ENCODE measurements at places on chromosomes 2 and 18.

GRCh38 chr2:203682688-203683130 is 23.7 kb upstream of the CD28 start:
- DNase-seq, result no peak

- DNase-seq, result no peak
Measured at GRCh38 chr2:60852282-60852860, 29.0 kb upstream of the REL start.

GRCh38 chr18:62526098-62527025 is 3.5 kb downstream of the ZCCHC2 start:
- DNase-seq, result peak; percentile 56

DNA sequence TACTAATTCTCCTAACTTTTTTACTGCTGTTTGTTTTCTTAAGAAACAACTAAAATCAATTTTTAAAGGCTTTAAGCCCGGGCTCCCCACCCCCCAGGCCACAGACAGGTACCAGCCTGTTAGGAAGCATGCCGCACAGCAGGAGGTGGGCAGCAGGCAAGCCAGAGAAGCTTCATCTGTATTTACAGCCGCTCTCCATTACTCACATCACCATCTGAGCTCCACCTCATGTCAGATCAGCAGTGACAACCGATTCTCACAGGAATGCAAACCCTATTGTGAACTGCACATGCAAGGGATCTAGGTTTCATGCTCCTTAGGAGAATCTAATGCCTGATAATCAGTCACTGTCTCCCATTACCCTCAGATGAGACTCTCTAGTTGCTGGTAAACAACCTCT is 517.0 kb downstream of the NRXN1 start:
- DNase-seq, result no peak

GRCh38 chr18:46313521-46313920 is 209.3 kb downstream of the HAUS1 start:
- DNase-seq, result no peak

- no peak for DNase-seq
Measured at GRCh38 chr2:59277671-59278070, 1036.5 kb upstream of the FANCL start.

DNA sequence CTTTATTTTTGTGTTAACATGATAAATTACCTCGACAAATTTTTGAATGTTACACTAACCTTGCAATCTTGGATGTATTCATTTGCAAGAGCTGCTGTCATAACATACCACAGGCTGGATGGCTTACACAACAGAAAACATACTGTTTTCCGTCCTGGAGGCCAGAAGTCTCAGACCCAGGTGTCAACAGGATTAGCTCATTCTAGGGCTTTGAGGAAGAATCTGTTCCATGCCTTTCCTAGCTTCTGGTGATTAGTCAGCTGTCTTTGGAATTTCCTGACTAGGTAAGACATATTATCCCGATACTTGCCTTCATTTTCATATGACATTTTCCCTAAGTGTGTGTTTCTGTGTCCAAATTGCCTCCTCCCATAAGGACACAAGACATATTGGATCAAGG is 188.6 kb upstream of the CDH19 start:
- DNase-seq, result no peak

DNA sequence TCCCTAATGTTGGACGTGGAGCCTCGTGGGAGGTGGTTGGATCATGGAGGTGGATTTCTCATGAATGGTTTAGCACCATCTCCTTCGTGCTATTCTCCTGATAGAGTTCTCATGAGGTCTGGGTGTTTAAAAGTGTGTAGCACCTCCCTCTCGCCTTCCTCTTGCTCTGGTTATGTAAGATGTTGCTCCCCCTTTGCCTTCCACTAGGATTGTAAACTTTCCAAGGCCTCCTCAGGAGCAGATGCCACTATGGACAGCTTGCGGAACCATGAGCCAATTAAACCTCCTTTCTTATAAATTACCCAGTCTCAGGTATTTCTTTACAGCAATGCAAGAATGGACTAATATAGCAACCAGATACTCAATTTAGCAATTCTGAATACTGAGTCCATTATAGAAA is 82.4 kb upstream of the PELI1 start:
- DNase-seq, result no peak

GRCh38 chr18:57881818-57882413 is 78.8 kb upstream of the ATP8B1 start:
- peak; percentile 38 for DNase-seq

- no peak for DNase-seq
Measured at GRCh38 chr2:7023542-7023941, 106.3 kb downstream of the RNF144A start.

GRCh38 chr2:207531032-207531952 is 1.5 kb downstream of the CREB1 start:
- DNase-seq, result peak; percentile 52

GRCh38 chr2:17107151-17107550 is 411.1 kb downstream of the RAD51AP2 start:
- DNase-seq, result no peak

DNA sequence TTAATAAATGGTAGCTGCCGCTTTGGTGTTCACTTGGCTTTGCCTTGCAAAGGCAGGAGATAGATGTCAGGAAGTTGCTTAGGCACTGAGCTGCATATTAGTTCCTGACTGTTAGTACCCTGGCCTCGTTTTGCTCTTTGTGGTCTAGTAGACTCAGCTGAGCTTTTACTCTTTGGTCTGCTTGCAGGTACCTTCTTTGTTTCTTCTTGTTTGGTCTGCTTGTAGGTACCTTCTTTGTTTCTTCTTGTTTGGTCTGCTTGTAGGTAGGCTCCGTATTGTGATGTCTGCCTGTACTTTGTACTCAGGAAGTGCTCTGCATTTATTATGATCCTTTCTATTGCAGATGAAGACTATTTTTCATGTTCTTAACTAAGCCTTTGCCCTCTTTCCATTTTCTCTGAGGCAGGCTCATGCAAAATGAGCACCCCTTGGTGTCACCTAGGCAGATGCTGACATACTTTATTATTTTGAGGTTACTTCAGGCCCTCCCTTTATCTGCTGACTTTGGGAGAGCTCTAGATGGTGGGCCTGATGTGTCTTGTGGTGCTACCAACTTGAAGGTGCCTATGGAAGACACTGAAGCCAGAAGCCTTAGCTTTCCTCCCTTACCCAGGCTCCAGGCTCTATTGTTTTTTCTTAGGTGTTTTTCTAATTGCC is 6.0 kb downstream of the RPIA start:
- DNase-seq, result peak; percentile 15

- DNase-seq, result no peak
Measured at GRCh38 chr2:238875471-238876231, 27.8 kb downstream of the TWIST2 start.

DNA sequence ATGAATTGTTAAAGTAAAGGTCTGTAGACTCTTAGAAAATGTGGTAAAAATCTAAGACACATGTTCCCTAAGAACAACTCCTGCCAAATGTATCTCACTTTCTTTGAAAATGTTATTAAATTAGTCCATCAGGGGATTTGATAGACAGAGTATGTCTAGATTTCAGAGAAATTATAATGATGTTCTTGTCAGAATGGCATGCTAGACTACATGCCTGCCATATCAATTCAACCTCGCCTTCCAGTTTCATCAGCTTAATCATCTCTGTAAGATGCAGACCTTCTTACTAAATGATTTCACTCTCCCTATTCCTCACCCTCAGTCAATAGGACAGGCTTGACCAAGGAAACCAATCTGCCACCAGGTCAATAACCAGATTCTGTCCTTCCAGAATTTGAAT is 368.4 kb downstream of the TXNL1 start:
- no peak for DNase-seq

GRCh38 chr2:235458839-235459273 is 35.0 kb upstream of the AGAP1 start:
- no peak for DNase-seq

DNA sequence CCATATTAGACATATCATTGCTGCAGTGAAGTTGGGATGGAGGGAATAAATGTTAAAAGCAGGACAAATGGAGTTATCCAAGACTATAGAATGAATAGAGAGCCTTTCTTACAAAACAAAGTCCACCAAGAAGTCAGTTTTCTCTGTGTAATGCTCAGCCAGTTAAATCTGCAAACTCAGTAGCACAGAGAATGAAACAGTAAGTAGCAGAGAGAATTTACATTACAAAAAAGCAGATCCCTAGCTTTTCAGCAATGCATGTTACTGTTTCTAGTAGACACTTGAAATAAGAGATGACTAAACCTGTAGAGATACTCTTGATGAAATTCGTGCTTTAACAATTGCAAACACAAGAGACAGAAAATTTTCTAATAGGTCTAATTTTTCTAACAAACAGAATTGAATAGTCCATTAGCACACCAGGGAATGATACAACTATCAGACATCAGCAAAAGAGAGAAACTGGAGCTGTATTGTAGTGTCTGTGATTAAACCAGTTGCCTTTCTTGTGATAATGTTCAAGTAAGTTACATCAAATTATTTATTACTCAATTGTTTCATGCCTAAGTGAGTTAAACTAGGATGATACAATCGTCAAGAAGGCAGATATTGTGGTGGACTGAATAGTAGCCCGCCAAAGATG is 322.2 kb upstream of the DDX18 start:
- DNase-seq, result no peak

- no peak for DNase-seq
Measured at GRCh38 chr2:86543793-86544192, 19.4 kb downstream of the CHMP3 start.

GRCh38 chr2:84995826-84996225 is 24.9 kb downstream of the KCMF1 start:
- DNase-seq, result no peak

GRCh38 chr2:168427451-168427850 is 28.6 kb upstream of the CERS6 start:
- DNase-seq, result no peak

DNA sequence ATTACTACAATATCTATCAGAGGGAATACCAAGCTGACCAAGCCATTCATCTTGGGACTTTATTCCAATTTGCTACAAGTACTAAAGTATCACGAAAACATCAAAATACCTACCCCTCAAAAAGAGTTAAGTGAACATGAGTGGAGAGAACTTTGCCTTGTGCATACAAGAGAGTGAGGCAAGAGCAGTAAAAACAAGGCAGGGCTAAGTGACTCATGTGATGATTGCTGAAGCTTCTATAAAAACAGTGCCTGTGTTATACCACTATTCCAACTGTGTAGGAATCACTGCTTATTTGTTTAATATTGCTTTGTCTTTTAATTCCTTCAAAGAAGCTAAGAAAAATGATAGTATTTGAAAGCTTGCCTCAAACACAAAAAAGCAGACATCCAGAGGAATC is 61.2 kb downstream of the FARSB start:
- DNase-seq, result no peak

GRCh38 chr18:12645751-12646203 is 12.1 kb downstream of the SPIRE1 start:
- no peak for DNase-seq

GRCh38 chr2:216885117-216885553 is 25.3 kb upstream of the TNP1 start:
- DNase-seq, result no peak
